Left lung (tissue), 14 donors: ENCODE measurements at places on chromosomes 13 and 19. TPM values are rescaled to one million over a fixed set of nuclear protein-coding genes. Genes with fewer than 3 reads are reported as not detected.

Gene ZNF560
- polyA plus RNA-seq, result 0.59 TPM

Gene WDR62
- 5.7 TPM for polyA plus RNA-seq

Gene KLK14
- 0.27 TPM for polyA plus RNA-seq

Gene ZBTB32
- polyA plus RNA-seq, result 0.94 TPM

Gene BRCA2
- polyA plus RNA-seq, result 14.9 TPM

Gene KRTDAP
- 1.9 TPM for polyA plus RNA-seq

DNA sequence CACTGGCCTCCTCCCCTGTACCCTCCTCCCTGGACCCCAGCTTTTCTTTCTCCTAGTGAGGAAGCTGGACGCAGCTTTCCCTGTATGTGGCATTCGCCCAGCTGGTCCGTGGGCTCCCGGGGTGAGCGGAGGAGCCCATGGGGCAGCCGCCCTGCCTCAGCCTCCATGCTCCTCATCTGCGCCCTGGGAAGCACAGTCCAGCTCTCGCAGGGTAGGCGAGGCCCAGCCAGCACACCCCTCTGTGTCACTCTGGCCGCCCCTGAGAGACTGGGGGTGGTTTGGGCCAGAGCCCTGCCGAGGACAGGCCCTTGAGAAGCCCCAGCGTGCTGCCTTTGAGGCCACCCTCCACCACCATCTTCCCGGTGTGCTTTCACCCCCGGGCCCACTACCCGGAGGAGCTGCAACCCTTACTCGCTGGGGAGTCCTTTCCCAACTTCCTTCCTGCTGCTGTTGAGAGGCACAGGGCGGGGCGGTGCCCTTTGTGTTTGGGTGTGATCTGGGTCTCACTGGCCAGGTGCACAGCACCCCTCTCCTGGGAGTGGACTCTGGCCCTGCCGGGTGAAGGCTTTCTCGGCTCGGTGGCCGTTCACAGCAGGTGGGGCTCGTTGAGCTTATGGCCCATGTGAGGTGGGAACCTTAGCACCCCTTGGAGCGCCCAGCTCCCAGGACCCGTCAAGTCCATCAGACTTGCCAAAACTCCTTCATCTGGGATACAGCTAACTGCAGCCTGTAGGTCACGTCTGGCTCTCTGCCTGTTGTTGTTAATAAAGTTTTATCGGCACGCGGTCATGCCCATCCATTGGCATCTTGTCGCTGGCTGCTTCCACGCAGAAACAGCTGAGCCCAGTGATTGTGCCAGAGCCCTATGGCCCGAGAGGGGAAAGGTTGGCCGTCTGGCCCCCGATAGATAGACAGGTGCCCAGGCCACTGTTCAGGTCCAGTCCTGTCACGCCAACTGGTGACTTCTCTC is 3.2 kb downstream of the NCLN start:
- DNase-seq, result no peak

GRCh38 chr19:30106417-30107095 is 164.5 kb downstream of the URI1 start:
- DNase-seq, result no peak

- no peak for DNase-seq
These were observed 85.8 kb upstream of the SPATA13 start for GRCh38 chr13:24074678-24075077.

GRCh38 chr19:554817-555216 is 11.0 kb downstream of the GZMM start:
- DNase-seq, result peak; percentile 53

- DNase-seq, result no peak
These were observed 554.1 kb upstream of the MIR17HG start for GRCh38 chr13:90793261-90793820.

DNA sequence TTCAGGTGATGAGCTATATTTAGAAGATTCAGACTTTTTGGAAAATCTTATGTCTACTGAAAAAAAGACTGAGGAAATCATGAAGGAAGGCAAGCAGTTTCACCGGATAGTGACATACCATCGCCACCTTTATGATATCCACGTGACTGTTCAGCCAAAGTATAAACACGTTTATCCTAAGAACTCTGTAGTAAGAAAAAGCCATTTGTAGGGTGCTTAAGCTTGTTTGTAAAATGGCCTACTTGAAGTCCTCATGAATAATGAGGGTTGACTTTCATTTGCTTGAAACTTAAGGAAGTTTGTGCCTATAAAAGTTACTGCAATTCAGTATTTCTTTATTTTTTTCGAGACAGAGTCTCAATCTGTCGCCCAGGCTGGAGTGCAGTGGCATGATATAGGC is 7.8 kb upstream of the TDRD12 start:
- DNase-seq, result no peak

- no peak for DNase-seq
These were observed 16.4 kb downstream of the TDRD12 start for GRCh38 chr19:32735936-32736335.

DNA sequence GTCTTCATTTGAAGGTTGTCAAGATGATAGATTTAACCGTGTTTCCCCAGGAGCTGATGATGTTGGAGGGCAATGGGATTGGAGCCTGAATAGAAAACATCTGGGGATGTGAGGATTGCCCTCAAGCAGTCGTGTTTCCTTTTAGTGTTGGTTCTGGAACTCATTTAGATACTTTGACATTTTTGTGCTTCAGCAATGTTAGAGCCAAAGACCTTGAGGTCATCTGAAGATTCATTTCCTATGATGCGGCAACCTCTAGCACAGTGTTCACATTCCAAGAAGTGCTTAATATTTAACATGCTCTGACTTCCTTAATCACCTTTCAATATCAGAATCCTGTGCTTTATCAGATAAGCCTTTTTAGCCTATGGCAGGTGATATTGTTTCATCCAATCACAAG is 82.7 kb downstream of the SLC10A2 start:
- DNase-seq, result no peak

- DNase-seq, result peak; percentile 20
These were observed 4.5 kb upstream of the SHISA7 start for GRCh38 chr19:55447421-55448174.

DNA sequence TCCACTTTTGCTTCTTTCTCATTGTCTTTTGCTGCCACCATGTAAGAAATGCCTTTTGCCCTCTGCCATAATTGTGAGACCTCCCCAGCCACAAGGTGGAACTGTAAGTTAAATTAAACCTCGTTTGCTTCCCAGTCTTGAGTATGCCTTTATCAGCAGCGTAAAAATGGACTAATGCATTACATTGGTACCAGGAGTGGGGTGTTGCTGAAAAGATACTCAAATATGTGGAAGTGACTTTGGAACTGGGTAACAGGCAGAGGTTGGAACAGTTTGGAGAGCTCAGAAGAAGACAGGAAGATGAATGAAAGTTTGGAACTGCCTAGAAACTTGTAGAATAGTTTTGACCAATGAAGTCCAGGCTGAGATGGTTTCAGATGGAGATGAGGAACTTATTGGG is 115.2 kb downstream of the B3GLCT start:
- no peak for DNase-seq

DNA sequence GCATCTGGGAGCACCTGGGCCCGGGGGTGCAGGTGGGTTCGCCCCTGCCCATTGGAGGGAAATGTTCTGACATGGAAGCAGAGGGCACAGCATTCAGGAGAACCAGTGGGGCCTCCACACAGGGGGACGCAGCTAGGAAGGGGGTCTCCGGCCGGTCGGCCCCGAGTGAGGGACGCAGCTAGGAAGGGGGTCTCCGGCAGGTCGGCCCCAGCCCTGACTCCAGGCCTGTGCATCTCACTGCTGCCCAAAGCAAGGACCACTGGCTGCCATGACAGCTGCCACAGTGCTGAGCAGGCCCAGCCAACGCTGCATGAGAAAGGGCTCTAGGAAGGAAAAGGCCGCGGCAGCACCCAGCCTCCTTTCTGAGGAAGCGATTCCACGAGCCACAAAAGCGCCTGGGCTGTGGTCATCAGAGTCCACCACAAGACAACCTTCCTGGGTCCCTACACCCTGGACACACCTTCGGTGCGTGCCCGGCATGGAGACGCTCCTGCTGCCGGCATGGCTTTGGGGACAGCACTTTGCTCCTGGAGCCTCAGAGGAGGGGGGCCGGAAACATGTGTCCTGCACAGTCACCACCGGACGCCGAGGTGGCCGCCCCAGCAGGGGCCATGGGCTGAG is 9.7 kb downstream of the RASA3 start:
- DNase-seq, result no peak

DNA sequence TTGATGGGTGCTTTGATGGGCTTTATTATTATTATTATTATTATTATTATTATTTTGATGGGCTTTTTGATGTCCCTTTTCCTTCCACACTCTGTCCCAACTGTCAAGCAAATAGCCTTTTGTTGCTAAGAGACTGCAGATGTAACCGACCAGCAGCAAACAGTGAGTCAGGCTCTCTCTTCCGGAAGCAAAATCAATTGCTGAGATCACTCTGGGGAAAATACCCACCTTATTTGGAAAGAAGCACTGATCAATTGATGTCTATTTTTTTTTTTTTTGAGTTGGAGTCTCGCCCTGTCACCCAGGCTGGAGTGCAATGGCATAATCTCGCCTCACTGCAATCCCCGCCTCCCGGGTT is 2.9 kb downstream of the LDLR start:
- DNase-seq, result no peak

- DNase-seq, result no peak
These were observed 1239.8 kb upstream of the MIR17HG start for GRCh38 chr13:90107661-90108060.

DNA sequence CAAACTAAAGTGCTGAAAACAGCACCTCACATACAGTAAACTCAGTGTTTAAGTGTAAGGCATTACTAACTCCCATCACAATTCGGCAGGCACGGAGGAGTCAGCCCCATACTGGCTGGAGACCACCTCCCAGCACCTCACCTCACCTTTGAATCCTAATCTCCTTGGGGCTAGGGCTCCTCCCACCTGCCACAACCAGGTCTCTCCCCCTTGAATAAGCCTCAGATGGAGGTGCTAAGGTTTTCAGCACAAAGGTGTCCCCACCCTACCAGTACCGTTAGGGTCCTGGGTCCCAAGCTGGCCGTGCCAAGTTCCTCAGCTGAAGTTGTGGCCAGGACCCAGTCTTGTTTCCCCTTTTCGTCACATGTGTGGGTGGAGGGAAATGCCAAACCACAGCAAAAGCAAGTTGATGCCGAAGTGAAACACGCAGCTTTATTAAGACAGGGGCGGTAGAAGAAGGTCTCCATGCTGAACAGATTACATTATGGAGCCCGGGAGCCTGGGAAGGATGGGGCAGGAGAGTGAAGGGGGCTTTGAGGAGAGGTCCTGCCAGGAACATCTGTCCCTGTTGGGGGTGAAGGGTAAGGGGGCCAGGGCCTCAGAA is at the start of gene IGFLR1:
TSS of gene IGFLR1 (minus strand) at position 332 of the 604 bp plus-strand sequence. CDS start 1,272 bp downstream, outside the sequence.
- peak; percentile 73 for DNase-seq

DNA sequence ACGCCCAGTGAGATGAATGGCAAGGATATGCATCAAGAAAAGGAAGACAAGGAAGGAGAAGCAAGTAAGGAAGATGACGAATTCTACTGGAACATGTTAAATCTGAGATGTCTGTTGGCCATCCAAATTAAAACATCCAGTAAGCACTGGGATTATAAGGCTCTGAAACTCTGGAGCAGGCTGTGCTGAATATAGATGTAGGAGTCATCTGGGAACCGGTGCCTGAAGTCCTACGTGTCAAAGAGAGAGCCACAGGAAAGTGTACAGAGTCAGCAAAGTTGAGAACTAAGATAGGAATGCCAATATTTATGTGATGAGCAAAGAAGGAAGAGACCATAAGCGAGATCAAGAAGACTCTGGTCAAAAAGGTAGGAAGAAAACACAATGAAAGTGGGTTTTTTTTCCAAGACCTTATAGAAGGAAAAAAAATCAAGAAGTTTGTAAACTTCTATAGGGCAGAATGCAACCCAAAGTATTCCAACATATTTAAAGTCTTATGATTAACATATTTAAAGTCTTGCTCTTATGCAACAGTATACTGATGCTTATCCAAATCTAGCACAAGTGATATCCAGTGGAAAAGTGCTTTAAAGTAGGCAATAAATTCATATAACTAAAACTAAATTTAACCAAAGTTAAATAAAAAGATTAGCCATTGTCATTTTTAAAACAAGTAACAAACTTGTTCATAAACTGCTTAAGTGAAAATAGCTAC is 51.2 kb upstream of the EEF1AKMT1 start:
- no peak for DNase-seq

GRCh38 chr19:6058518-6059201 is 51.6 kb downstream of the RFX2 start:
- no peak for DNase-seq
